ENCODE measurements at places on chromosomes 2 and 18.

DNA sequence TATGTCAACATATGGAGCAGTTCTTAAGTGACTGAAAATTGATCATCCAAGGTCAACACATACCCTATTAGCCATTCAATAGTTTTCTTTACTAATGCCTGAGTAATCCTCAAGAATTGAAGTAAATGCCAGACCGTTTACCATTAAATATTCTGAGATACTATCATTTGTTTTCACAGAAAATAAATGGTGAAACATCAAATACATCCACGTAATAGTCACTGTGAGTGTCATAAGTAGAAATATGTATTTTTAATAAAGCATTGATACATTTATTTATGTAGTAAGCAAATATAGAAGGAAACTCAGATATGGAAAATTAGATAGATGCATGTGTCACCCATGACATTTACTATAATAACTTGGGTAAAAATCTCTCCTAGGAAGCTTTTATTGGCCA, 927.8 kb upstream of the NRXN1 start:
- DNase-seq: no peak

DNA sequence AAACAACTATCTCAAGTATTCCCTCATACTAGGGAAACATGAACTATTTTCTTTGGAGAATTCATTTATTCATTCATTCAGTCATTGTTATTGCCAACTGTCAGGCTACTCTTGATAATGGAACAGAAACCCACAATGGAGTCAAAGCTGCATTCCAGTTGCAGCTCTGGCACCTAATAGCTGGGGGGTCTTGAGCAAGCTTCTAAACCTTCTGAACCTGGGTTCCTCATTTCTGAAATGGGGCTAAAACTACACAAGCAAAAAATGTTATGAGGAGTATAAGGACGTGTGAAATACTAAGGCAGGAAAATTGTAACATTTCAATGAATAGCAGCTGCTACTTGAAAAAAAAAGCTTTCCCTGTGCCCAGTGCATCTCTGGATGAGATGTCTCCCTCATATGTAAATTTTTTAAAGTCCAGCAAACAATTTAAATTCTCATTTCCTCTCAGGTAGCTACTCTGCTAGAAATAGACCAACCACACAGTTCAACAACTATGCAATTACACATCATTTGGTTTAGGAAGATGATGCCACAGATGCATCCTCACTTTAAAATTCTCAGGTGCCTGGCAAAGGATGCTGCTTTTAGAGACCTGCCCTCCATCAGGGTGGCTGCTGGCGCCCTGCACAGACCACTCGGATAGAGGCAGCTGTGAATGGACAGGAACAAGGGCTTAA, 38.5 kb downstream of the SPRED2 start:
- no peak for DNase-seq

- DNase-seq: no peak
Measured at GRCh38 chr2:28469947-28470535, 25.8 kb upstream of the PLB1 start.

- DNase-seq: no peak
Measured at GRCh38 chr18:64566456-64566855, 417.6 kb upstream of the LINC00305 start.

GRCh38 chr2:55952415-55952814, 28.8 kb upstream of the EFEMP1 start:
- DNase-seq: no peak

GRCh38 chr2:54806975-54807374, 83.5 kb downstream of the EML6 start:
- no peak for DNase-seq

Measured in CD4-positive, alpha-beta T cell treated with Interleukin-2 at 100 ng/mL for 4 hours (primary cell).